ENCODE measurements at places on chromosomes 3 and 15.

DNA sequence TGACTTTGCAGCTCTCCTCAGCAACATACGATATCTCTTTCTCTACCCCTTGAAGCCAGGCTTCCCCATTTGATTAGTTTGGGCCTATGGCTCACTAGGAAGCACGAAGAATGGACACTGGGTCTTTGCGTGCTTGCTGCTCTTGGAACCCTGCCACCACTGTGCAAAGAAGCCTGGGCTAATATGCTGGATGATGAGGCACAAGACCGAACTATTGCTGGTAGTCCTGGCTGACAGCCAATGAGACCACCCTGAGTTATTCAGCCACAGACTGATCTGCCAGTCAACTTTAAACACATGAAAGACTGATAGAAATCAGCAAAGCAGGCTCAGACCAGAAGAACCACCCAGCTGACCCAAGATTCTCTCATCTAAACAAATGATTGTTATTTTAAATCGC, 250.3 kb downstream of the CBLB start:
- DNase-seq = no peak

GRCh38 chr15:77581896-77582569, 50.7 kb downstream of the LINGO1 start:
- no peak for DNase-seq

- DNase-seq = no peak
Measured at GRCh38 chr15:89379818-89380217, 45.2 kb upstream of the POLG start.

GRCh38 chr3:189292667-189293484, 121.1 kb downstream of the TPRG1 start:
- no peak for DNase-seq

DNA sequence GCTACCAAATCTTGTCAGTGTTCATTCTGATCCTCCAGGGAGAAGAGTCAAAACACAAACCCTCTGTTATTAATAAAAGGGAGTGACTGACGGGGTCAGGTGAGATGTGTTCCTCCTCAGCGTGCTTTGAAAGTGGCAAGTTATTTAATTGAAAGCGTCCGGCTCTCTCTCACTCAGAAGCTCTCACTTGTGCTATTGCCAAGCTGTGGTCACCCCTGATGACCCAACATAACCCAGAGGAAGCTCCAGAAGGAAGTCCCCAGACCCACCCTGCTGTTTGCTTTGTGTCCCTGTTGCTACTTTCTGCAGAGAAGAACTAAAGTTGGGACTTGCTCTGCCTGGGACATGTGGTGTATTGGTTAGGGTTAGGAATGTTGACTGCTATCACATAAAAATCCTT, 235.6 kb downstream of the EDEM1 start:
- DNase-seq = no peak

- DNase-seq = no peak
Measured at GRCh38 chr3:132784502-132785025, 62.4 kb upstream of the NPHP3 start.

GRCh38 chr3:43865351-43865750, 174.6 kb downstream of the ABHD5 start:
- no peak for DNase-seq

DNA sequence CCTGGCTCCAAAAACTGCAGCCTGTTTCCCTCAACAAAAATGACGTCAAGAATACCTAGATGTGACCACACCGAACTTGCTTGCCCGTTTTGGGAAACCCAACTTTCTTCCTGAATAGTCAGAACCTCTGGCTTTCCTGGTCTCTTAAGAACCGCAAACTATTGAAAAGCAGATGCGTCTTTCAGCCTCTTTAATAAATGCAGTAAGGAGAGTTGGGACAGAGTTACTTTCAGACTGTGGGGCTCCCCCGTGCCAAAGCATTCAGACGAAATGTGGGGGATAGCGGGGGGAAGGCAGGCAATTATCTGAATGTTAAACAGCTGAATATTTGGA, 1.2 kb upstream of the PROK2 start:
- no peak for DNase-seq

DNA sequence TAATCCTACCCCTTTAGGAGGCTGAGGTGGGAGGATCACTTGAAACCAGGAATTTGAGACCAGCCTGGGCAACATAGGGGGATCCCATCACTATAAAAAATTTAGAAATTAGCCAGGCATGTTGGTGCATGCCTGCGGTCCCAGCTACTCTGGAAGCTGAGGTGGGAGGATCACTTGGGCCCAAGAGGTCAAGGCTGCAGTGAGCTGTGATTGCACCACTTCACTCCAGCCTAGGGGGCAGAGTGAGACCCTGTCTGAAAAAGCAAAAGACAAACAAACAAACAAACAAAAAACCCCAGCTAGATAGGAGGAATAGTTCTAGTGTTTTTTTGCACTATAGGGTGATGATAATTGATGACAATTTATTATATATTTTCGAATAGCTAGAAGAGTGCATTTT, 70.6 kb upstream of the CHRNB4 start:
- no peak for DNase-seq

GRCh38 chr15:68187559-68187958, 17.6 kb downstream of the CALML4 start:
- no peak for DNase-seq

GRCh38 chr3:12159227-12159601, 502 bp upstream of the TIMP4 start:
- no peak for DNase-seq

DNA sequence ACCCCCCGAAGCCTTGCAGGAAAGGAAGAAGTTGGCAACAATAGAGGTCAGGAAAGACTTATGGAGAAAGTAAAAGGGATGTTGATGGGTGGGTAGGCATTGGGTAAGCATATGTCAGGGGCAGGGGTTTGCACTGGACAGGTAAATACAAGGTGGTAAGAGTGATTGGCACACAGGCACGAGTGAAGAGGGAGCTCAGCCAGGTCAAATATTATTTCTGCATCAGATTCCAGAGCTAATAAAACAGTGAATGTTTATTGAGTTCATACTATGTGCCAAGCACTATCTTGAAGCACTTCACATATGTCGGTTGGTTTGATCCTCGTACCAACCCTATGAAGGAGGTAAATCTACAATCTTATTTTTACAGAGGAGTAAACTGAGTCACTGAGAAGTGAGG, 6.6 kb downstream of the CLSTN2 start:
- no peak for DNase-seq

DNA sequence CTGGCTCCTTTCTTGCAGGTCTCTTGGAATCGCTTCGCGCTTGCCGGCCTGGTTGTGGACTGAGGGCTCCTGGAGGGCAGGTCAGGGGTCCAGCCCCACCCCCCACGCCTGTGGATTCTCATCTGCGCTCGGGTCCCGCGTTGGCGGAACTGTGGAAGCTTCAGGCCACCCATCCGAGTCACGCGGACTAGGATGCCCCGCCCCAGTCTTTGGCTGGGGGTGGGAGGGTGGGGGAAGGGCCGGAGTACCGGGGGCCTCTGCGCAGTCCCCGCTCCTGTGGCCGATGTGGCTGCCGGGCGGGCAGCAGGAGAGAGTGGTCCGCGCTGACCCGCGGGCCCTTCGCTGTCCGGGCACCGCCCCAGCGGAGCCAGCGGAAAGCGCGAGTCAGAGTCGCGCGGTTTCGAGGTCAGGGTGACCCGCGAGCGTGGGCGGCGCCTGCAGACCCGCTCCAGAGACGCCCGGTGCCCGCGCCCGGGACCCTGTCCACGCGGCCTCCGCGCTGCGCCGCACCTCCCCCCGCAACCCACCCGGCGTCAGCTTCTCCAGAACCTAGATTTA, 114.2 kb downstream of the KLF13 start:
- DNase-seq = peak; percentile 47

DNA sequence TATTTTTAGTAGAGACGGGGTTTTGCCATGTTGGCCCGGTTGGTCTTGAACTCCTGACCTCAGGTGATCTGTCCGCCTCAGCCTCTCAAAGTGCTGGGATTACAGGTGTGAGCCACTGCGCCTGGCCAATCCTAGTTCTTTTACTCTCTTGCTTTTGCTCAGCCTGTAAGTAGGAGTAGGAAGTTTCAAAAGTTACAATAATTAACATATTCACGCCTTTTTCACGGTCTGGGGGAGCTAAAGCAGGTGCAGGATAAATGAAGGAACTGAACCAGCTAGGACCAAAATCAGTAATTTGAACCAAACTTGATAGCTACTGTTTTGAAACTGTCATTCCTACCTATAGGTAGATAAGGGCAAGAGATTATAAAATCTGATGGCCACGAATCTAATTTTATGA, 98.5 kb downstream of the CACNA1D start:
- DNase-seq = no peak

DNA sequence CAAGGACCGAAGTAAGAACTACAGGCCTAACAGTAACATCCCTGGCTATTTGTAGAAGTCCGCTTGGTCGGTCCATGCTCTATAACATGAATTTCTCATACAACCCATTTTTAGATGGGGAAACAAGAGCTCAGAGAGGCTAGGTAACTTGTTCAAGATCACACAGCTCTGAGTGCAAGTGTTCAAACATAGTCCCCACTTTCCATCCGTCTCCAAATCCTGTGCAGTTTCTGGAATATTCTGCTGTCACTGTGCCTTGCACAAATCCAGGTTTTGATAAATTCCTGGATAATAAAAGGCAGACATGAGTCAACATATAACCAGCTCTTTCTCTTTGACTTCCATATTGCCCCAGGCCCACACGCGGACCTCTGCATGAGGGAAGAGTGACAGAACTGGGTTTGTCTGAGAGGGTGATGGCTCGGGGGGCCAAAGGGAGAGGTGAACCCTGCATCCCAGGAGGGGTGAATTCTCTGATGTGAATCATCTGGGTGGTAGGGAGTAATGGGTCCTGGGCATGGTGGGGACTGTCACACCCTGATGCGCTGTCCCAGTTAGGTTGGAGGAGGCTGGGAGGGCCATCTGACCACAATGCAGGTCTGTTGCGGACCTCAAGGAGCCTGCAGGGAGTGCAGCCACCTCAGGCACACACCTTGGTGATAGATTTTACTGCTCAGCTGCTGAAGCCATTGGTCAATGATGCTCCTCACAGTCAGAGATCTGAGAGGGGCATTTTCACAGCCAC, 162.2 kb downstream of the SMAD6 start:
- no peak for DNase-seq

GRCh38 chr15:82093774-82094211, 48.0 kb upstream of the MEX3B start:
- no peak for DNase-seq

DNA sequence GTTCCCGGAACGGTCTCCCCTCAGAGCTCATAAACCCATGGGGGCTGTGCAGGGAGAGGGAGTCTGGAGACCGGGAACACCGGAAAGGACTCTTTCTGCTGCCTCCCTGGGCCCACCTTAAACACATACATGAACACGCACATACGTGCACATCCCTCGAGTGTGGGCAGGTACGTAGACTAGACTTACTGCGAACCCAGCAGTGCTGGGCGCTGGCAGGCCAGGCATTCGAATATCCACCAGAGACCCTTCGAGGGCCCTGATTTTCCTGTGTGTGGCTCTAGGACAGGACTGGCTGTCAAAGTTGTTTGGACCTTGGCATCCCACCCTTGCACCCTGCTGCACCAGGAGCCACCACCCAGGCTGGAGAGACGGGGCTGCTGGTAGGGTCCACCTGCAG, 102.7 kb downstream of the PLXNA1 start:
- DNase-seq = no peak

DNA sequence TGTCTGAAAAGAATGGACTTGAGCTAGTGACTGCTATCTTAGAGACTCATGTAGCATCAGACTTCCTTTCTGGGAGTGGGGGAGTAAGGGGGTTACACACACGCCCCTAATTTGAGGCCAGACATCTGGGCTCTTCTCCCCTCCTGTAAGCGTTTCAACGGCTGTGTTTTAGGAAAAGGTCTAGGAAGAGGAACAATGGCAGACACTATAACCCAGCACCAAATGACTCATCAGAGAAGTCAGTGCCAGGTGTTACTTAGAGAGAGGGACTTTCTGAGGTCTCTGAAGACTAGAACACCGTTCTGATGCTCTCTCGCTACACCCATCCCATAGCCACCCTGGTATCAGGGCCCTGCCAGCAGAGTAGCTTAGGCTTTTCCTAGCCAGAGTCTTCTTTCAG, 65.5 kb downstream of the SSUH2 start:
- DNase-seq = no peak

DNA sequence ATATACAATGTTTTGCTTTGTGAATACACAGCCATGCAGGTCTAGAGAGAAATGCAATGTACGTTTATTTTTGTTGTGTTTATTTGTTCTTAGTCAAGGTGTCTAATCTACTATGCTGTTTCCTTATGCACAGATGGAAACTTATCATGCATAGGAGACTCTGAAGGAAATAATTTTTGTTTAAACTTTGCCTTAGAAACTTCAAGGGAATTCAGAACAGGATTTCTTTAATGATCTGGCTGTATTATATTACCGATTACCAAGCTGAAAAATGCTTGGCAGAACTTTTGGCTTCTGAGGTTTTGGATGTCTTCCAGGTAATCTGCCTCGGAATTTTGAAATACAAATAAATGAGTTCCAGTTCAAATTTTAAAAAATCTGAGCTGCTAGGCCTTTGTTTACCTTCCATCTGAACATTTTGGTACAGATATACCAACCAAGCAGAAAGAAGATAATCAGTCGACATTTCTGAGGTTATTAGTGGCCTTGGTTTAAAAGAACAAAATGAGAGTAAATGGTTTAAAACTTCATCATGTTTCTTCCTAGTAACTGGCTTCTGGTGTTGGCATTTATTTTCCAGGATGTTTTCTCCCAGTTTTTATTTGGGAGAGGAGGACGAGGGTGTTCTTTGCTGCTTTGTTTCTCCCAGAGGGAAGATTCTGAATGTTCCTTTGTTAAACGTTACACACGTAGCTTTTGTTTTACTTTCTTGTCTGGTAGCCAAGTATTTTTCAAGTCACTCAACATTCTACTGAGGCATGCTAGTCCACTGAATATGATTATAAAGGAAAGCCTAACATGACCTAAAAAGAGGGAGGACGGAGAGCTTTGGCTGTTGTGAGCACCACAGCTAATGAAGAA, 421.8 kb upstream of the TBL1XR1 start:
- no peak for DNase-seq

GRCh38 chr15:71753346-71753745, 57.0 kb upstream of the NR2E3 start:
- DNase-seq = no peak

- DNase-seq = no peak
Measured at GRCh38 chr3:31255007-31255581, 277.6 kb upstream of the STT3B start.

- no peak for DNase-seq
Measured at GRCh38 chr3:111787556-111788463, 71.3 kb upstream of the PHLDB2 start.

GRCh38 chr15:81418891-81419290, 44.9 kb upstream of the TMC3 start:
- no peak for DNase-seq

GRCh38 chr15:94925680-94926079, 694.3 kb downstream of the MCTP2 start:
- DNase-seq = no peak

All from stimulated activated CD4-positive, alpha-beta T cell treated with anti-CD3 and anti-CD28 coated beads, TNF-alpha, amount 100 ng/mL, for 24 hours (primary cell).